Activated naive CD4-positive, alpha-beta T cell (primary cell): ENCODE measurements at places on chromosomes 12 and 14.

GRCh38 chr14:33842299-33842698 lies 108.6 kb downstream of the EGLN3 start:
- no peak for DNase-seq

- DNase-seq: no peak
Observed at GRCh38 chr12:106913456-106913855, 42.3 kb upstream of the TMEM263 start.

GRCh38 chr14:38000340-38000739 lies 207.4 kb upstream of the SSTR1 start:
- no peak for DNase-seq

GRCh38 chr12:112170971-112171596 lies 45.7 kb downstream of the TRAFD1 start:
- DNase-seq: no peak

DNA sequence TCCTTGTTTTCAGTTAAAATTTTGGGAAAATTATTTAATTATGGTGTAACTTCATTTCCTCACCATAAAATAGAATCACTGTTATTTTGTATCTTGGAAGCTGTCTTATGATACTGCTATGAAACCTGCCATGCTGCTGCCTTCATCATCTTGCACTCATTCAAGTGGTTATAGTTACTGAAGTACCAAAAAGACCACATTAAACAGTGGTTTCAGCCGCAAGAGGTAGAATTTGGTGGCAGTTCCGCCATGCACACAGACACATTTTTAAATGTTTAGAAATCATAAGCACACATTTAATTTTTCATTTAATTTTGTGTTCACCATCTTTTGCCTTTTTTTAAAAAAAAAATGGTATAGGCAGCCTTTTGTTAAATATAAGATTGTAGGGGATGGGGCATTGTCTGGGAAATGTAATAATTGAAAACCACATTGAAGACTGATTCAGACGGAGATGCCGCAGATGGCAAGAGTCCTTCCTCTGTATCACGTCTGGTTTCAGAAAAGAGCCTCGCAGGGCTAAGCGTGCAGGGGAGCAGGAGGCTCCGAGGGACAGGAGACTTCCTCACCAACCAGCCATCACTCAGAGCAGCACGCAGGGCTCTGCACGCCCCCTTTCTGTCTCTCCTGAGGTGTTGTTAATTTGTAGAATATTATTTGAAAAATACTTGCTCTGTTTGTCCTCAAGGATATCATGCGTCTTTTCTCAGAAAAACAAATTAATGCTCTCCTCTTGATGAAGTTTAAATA lies 115.2 kb upstream of the PELI2 start:
- DNase-seq: no peak

- no peak for DNase-seq
Observed at GRCh38 chr12:40993158-40993557, 195.0 kb upstream of the PDZRN4 start.

DNA sequence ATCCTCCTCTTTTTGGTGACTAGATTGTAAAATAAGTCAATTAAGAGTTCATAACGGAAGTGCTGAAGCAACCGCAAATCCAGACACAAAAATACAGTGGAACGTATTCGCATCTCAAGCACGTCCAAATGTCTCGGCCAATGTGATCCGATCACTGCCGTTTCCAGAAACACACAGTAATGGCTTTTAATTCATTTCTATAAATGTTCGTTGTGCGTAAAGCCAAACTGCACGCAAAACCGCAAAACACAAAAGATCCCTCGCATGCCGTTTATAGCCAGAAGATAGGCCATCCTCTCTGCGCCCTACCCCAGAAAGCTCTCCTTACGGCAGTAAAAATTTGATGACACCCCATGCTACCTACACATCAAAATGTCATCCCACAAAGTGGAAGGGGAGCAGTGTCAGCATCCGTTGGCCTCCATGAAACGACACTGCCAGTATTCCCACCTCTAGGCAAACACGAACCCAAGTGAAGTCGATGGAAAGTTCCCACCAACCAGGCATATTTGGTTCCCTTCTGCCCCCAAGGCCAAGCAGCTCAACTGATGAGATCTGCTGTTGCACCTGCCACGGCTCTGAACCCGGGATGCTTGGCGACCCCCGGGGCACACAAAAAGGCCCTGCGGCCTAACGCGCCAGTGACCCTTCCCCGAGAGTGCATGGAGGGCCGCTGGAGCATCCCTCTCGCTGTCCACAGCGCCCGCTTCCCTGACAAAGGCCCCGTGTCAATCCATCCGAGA lies 1.4 kb downstream of the HECTD4 start:
- no peak for DNase-seq

DNA sequence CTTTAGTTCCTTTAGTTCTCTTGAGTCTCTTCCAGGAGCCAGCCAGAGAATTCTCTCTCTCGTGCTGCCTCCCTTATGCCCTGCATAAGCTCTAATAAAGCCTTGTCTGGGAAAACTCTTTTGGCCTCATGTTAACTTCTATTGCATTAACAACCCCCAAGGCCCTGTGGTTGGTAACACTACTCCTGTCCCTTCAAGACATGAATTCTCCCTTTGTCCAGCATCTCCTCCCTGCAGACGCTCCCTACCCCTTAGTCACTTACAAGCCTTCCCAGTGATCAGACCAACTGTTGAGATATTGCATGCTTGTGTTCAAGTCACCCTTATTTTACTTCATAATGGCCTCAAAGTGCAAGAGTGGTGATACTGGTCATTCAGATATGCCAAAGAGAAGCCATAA lies 12.1 kb downstream of the LTBR start:
- DNase-seq: no peak

DNA sequence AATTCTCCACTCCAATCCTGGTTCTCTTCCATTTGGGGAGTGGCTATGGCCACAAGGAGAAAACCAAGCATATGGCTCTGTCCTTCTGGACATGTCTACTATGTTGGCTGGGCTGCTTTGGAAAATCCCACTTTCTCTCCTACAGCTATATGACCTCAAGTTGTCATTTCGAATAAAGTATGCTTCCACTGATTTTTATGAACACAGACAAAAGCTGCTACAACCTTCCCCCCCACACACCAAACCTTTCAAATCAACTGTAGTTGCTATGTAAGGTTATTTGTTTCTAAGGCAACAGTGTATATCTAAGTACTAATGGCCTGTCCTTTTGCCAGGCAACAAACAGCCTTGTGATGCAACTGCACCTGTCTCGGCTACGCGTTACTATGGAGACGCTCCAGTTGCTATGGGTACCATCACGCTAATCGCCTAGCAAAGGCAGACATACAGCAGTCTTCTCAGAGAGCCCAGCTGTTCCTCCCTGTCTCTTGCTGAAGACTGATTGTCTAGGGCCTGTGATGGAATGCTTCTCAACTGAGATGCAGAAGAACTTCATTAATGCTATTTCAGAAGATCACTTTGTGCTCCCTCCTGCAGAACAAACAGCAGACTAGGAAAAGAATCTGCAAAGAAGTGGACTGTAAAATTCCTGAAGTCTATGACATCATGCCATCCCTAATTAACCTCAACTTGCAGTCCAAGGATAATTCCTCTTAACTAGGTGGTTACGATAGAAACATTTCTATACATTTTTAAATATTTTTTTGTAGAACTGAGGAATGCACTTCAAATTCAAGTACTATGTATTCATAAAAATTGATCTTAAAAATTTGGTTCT lies 67.6 kb downstream of the FOXN3 start:
- DNase-seq: no peak

- peak; percentile 17 for DNase-seq
Observed at GRCh38 chr14:35534873-35535482, 1.0 kb downstream of the INSM2 start.

DNA sequence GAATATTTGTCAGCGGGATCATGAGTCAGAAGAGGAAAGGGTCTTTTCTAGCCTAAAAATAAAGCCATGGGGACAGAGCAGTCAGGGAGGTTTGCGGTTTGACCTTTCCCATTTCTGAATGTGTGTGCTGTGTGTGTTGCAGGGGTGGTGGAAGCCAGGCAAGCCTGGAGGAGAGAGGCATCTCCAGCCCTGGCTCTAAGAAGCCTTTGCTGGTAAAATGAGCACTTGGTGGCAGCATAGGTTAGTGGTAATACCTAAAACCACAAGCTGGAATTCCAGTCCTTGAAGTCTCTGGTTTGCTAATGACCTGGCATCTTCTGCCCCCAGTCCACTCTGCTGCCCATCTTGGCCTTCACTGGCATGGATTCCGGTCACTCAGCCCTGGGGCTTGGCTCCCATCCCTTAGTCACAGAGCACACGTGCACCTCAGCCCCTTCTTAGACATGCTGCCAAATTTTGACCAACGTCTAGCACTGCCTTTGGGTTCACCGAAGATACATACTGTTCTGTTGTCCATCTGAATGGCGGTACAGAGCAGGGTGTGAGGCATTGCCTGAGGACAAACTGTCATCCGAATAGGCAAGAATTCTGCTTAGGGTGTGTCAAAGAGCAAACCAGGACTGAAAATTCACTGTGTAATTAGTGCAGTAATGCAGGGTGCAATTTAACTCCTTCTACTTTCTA lies 52.7 kb downstream of the KCNA5 start:
- no peak for DNase-seq

- DNase-seq: no peak
Observed at GRCh38 chr12:131334835-131335234, 376.1 kb upstream of the SFSWAP start.

- no peak for DNase-seq
Observed at GRCh38 chr14:31252865-31253264, 45.3 kb upstream of the HECTD1 start.

GRCh38 chr12:28130625-28131598 lies 59.3 kb upstream of the CCDC91 start:
- no peak for DNase-seq

GRCh38 chr14:53055003-53055402 lies 98.1 kb downstream of the DDHD1 start:
- no peak for DNase-seq

DNA sequence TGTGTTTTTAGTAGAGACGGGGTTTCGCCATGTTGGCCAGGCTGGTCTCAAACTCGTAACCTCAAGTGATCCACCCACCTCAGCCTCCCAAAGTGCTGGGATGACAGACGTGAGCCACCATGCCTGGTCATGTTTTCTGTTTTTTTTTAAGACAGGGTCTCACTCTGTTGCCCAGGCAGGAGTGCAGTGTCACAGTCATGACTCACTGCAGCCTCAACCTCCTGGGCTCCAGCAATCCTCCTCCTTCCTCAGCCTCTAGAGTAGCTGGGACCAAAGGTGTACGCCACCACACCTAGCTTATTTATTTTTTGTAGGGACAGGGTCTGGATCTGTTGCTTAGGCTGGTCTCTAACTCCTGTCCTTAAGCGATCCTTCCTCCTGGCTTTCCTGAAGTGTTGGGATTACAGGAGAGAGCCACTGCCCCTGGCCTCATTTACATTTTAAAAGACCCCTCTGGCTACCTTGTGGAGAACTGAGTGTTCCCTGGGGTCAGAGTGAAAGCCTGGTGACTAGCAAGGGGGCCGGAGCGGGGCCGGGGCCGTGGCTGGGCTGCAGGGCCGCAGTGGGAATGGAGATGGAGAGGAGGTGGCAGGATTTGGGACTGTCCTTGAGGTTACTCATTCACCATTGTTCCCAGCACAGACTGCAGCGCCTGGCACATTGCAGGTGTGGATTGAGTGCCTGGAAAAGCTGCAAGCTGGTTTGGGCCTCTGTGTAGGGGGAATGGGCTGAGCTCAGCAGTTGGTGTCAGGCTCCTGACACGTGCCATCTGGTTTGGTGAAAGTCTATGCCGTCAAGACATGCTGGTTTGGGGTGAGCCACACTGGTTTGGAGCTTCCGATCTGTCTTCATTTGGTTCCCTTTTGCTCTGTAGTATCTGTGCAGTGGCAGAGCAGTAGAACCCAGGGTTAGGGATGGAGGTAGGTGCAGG lies 18.1 kb downstream of the KMT5A start:
- DNase-seq: no peak

GRCh38 chr14:35398071-35398584 lies 6.4 kb downstream of the NFKBIA start:
- DNase-seq: no peak

- DNase-seq: no peak
Observed at GRCh38 chr12:130342442-130342841, 4.8 kb downstream of the PIWIL1 start.

- no peak for DNase-seq
Observed at GRCh38 chr12:20602641-20603391, 92.3 kb upstream of the SLCO1C1 start.

- DNase-seq: no peak
Observed at GRCh38 chr12:46692606-46693005, 133.2 kb downstream of the SLC38A4 start.

DNA sequence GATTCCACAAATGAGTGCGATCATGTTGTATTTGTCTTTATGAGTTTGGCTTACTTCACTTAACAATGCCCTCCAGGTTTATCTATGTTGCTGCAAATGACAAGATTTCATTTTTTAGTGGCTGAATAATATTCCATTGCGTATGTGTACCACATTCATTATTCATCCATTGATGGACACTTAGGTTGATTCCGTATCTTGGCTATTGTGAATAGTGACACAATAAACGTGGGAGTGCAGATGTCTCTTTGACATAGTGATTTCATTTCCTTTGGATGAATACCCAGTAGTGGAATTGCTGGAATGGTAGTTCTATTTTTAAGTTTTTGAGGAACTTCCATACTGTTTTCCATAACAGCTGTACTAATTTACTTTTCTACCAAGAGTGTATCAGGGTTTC lies 23.5 kb downstream of the AKAP6 start:
- DNase-seq: no peak

DNA sequence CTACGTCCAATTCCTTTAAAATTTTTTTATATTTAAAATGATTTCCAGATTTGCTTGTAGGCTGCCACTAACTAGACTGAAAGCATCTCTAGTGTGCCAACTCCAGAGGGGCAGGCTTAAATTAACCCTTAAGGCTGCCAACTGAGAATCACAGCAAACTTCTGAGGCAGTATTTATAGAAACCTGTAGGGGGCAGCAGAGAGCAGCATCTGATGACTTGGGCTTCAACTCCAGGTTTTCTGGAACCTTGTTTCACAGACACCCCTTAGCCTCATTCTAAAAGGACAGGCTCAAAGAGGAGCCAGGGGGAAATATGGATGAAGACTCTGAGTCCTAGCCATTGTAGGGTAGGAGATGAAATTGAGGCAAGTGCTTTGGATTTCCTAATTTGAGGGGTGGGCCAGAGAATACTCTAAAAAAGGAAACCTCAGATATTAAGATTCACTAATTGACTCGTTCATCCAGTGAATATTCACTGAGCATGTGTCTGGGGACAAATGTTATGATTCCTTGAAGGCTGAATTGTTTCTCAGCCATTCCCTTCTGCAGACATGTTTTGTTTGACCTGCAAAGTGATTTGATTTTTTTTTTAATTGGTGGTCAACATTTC lies 63.3 kb upstream of the HSPB8 start:
- no peak for DNase-seq

GRCh38 chr12:61566183-61566582 lies 694.0 kb upstream of the USP15 start:
- no peak for DNase-seq

GRCh38 chr12:106766393-106766826 lies 8.1 kb upstream of the RIC8B start:
- no peak for DNase-seq

- DNase-seq: no peak
Observed at GRCh38 chr14:85296456-85297210, 233.3 kb upstream of the FLRT2 start.
